ENCODE measurements at places on chromosomes 7 and 10.

DNA sequence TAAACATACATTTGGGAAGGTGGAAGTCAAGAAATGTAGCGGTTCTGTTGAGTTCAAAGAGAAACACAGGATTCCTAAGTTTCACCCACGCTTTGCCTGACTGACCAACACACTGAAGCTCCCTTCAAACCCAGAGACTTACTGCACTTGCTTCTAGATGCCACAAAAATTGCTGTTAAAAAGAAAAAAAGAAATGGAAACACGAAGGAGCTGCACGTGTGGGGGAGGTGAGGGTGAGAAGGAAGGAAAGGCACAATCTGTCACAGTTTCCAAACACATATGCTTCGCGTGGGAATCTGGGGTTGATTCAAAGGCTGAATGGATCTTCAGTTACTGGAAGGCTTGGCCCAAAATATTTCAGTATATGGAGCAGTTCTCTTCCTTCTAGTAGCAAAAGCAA, 495.6 kb downstream of the DNAJB6 start:
- no peak for DNase-seq

DNA sequence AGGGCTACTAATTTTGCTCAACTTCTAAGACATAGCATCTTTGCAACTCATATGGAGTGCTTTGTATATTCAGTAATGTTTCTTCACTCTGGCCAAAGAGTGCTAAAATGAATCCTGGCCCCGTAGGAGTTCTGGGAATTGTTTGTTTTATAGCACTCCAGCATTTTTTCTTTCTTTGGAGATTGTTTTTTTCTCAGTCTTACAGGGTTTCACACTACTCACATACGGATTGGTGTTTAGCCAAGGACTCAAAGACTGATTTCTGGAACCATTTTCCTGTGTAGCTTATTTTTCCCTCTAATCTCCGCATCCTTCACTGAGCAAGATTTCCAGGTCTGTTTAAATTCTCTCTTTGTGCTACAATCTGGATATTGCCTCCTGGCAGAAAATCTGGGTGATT, 6.4 kb downstream of the TAS2R41 start:
- no peak for DNase-seq

- no peak for DNase-seq
These were observed 90.8 kb downstream of the KIAA1217 start for GRCh38 chr10:24299578-24300260.

- no peak for DNase-seq
These were observed 817.6 kb downstream of the TNS3 start for GRCh38 chr7:46764100-46764936.

- no peak for DNase-seq
These were observed 10.3 kb upstream of the OCM start for GRCh38 chr7:5870311-5870710.
